ENCODE measurements at places on chromosomes 5 and 9.
A peak's percentile ranks its signal among the peaks of the same experiment; 100 is the strongest.

DNA sequence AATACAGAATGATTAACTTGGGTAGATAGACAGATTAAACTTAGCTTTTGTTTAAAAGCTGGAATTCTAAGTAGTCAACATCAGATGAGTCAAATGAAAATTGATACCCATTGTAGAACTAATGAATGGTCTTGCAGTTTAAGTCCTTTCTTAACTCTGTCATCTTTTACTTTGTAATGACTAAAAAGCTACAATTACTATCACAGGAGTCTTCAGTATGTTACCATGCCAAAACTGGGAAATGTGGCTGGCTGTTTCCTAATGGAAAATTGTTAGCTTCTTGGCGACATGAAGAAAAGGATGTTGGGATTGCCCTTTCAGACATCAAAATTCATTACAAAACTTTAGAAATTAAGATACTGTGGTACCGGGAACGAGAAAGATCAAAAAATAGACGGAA lies 20.2 kb upstream of the ANXA1 start:
- DNase-seq: no peak

DNA sequence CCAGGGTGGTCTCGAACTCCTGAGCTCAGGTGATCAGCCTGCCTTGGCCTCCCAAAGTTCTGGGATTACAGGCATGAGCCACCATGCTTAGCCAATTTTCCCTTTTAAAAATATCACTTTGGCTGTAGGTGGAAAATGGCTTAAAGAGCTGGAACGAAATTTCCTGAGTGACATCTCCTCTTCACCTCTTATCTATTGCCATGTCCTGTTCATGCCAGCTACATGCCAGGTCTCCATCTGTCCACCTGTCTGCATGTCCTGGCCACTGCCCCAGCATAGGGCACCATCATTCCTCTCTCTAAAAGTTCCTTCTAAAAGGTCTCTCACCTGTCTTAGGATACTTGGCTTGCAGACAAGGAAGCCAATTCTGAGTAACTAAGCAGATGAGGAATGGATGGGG lies 2.8 kb upstream of the GRK6 start:
- DNase-seq: no peak

- no peak for DNase-seq
These were observed 10.0 kb downstream of the MAP3K1 start for GRCh38 chr5:56825222-56825824.

- no peak for DNase-seq
These were observed 137.6 kb downstream of the TRPM3 start for GRCh38 chr9:70983723-70984295.

- DNase-seq: no peak
These were observed 73.9 kb downstream of the ATG10 start for GRCh38 chr5:82045554-82046275.

GRCh38 chr5:16619136-16619535 lies 2.3 kb upstream of the RETREG1 start:
- no peak for DNase-seq

GRCh38 chr9:4299005-4299795 lies 668 bp downstream of the GLIS3 start:
- no peak for DNase-seq

DNA sequence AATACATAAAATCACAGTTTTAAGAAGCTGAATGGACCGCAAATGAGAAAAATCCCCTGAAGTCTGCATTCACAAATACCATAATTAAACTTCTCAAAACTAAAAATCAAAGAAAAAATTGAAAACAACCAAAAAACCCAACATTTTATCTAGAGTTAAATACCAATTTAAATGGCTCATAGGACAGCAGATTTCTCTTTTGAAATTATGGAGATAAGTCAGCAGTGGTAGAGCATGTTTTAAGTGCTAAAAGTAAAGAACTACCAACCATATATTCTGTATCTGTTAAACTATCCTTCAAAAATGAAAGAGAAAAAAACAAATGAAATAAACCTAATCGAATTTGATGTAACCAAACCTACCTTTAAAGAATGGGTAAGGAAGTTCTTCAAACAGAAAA lies 862.8 kb downstream of the TAF11L14 start:
- no peak for DNase-seq

DNA sequence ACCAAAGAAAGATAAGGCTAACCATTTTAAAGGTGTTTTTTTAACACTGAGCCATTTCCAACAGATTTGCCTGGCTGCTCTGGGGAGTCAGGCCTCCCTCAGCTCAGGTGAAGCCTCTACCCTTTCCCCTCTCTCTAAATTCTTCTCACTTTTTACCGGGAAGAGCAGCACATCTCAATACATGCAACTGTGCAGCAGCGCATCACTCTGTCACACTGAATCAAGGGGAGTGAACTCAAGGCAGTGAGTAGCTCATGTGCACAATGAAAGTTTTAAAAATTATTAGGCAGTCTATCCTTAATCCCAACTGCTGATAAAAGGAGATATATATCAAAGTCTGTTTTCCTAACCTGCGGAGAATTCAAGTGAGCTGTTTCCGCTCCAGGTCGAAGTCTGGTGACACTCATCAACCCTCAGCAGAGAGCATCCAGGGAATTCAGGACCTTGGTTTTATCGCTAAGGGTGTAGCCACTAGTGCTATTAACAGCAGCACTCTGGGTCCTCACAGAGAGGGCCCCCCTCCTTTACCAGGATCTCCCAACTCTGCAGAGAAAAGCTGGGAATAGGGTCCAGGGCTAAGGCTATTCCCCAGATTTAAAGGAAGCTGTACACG lies 1.0 kb downstream of the CEMIP2 start:
- DNase-seq: no peak

GRCh38 chr5:179806250-179807048 lies at the start of gene MGAT4B:
Gene MGAT4B (minus strand): TSS chr5:179806866. CDS start chr5:179806583, 283 bp downstream.
- peak; percentile 81 for DNase-seq

GRCh38 chr9:8924562-8924961 lies 1125.0 kb upstream of the DMAC1 start:
- no peak for DNase-seq

- DNase-seq: no peak
These were observed 358.0 kb downstream of the TAF11L14 start for GRCh38 chr5:17992291-17992690.

DNA sequence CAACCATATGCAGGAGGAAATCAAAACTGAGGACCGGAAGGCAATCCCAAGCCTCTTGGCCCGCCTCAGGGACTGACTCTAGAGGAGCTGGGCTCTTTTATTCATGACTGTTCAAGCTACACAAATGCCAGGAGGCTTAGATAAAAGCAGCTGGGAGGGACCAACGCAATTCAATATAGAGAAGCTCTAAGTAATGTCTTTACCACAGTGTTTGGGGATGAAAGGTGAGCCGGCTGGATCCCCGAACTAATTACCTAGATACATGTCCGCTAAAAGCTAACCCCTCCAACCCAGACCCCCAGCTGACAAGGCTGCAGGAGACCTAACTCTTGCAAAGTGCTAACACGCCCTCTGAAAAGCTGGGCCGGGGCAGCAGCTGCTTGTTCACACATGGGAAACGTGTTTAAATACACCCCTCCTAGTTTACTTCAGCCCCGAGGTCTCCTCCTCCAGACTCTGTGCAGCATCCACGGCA lies 67.5 kb downstream of the TLE1 start:
- DNase-seq: no peak

- DNase-seq: no peak
These were observed 220.0 kb upstream of the NR4A3 start for GRCh38 chr9:99601571-99602111.

- DNase-seq: no peak
These were observed 11.1 kb upstream of the PAIP1 start for GRCh38 chr5:43567967-43568366.

- DNase-seq: no peak
These were observed 235.3 kb downstream of the KCTD16 start for GRCh38 chr5:144405991-144406390.

DNA sequence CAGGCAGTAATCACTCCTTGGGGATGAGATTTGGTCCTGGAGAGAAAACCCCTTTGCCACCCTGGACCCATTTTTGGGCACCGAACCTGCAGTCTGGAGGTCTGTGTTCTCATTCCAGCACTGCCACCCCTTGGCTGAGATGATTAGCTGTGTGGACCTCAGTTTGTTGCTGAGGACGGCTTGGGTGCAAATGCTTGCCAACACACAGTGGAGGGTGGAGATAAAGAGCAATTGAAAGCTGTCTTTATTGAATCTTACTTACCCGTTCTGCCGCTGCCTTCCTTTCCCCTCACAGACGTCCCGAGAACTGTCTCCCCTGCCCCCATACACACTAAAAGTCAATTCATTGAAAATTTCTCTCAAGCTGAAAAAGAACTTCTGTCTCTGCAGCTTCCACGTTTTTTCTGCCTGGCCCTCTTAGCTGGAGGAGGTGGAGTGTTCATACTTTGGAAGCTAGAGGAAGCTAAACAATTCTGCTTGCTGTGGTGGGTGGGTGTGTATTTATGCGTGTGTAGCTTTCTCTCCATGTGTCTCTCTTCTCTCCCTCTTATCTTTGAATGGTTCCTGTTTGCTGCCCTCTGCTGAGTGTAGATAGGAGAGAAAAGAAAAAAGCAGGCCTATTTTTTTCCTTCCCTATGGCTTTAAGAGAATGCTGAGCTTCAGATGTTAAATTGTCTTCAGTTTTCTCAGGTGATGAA lies 6.6 kb downstream of the GALNT10 start:
- DNase-seq: no peak

GRCh38 chr5:36423578-36424307 lies 122.0 kb upstream of the RANBP3L start:
- DNase-seq: no peak

GRCh38 chr5:181217803-181218062 lies 5.3 kb upstream of the TRIM41 start:
- peak; percentile 51 for DNase-seq

- DNase-seq: no peak
These were observed 39.0 kb downstream of the SMARCA2 start for GRCh38 chr9:2053883-2054845.

DNA sequence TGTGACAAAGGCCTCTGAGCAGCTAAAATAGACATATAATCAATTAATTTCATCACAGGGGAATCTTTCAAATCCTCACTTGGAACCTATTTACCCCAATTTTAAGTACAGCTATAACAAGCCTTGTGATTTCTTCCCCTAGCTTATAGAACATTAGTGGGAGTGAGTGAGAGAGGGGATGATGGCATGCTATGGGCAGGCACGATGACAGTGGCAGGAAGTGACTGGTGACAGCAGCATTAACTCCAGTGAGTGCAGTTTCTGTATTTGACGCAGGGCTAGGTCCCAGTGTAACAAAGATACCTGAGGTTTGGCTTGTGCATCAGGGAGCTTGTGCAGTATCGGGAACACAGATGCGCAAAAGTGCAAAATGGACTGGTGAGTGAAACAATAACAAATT lies 54.1 kb downstream of the NPR3 start:
- DNase-seq: no peak

DNA sequence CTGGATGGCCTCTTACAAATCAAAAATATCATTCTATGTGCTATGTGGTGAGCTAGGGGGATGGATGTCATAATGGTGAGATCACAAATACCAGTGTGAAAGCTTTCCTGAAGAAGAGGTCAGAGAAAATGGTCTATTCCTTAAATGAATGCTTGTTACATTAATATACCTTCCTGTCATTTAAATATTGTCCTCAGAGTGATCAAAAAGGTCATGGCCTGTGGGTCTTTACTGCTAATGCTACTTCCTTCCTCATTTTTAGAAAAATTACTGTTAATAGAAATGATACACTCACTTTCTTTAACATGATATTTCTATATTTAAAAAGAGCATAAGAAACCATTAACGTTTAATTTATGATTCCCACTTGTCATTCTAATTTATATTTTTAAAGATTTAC lies 9.7 kb downstream of the OMD start:
- DNase-seq: no peak

DNA sequence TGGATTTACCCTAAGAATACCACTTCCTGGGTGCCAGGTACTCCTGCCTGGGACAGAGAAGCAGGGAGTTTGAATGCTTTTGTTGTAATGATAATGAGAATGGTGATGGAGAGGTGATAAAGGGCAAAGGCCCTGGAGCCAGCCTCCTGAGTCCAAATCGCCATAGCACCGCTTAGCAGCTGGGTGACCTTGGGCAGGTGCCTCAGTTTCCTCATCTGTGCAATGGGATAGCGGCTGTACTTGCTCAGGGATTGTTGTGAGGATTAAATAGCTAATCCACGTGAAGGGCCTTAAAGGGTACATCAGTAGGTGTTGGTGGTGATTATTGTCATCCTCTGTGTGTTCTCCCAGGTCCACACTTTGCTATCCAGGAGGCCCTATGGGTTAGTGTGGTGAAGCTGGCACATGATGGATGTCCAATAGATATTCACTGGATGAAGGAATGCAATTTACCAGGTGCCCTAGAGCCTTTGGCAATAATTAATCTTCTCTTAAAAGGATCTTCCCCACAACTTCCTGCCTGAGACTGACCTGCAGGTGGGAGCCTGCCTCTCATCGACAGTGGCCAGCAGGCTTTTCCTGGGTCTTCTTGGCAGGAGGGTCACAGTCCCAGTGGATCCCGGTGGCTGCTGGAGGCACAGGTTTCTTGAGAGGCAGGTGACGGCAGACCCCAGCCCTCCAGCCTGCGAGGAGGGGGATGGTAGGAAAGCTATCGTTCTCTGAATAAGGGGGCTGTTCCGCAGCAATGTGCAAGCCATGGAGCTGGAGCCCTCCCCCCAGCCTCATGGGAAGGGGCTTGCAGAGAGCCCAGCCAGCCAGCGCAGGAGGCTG lies 160.2 kb downstream of the MACROH2A1 start:
- DNase-seq: no peak

- DNase-seq: no peak
These were observed 756.1 kb downstream of the DNAH5 start for GRCh38 chr5:13188371-13188770.

GRCh38 chr9:17462869-17463464 lies 115.9 kb upstream of the SH3GL2 start:
- DNase-seq: peak; percentile 57

- no peak for DNase-seq
These were observed 28.6 kb upstream of the CPEB4 start for GRCh38 chr5:173859408-173860159.

GRCh38 chr9:127555840-127556820 lies 55.9 kb upstream of the STXBP1 start:
- DNase-seq: peak; percentile 47

- no peak for DNase-seq
These were observed 6.6 kb downstream of the NINJ1 start for GRCh38 chr9:93127395-93127911.

- no peak for DNase-seq
These were observed 31.5 kb downstream of the PDGFRB start for GRCh38 chr5:150124111-150124557.

DNA sequence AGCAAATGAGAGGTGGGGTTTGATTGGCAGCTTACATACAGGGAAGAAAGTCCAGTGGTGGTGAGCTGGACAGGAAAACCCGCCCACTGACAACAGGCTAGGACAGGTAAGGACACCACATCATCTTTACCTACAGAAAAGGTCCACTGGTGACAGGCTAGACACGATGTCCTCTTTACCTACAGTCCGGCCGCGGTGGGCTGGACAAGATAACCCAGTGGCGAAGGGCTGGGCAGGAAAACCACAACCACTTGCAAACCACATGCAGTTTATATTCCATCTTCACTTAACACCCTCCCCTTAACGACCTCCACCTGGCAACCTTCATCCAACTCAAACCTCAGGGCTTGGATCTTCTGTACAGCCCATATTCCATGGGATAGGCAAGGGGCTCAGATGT lies 5.0 kb upstream of the NIPAL4 start:
- no peak for DNase-seq

GRCh38 chr9:1490341-1491232 lies 440.4 kb downstream of the DMRT2 start:
- DNase-seq: no peak

All from LoVo (cell line).